ENCODE measurements at places on chromosomes 5 and 9.

- DNase-seq, result no peak
Observed at GRCh38 chr5:167699432-167699831, 592.0 kb upstream of the WWC1 start.

DNA sequence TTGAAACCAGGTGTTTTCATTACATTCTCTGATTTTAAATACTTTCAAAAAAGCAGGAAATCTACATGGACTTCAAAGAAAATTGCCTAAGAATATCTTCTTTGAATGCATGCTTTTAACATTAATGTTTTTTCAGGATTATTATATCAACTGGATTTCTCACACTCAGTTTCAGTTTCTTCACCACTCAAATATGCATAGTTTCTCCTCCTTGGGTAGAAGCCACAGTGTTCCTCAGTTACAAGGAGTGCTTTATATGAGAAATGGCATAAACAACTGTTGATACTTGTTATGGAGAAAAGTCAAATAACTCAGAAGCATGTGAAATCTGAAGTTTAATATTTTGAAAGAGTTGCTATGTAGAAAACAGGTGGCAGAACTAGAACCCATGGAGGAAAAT is 196.9 kb downstream of the DMRTA1 start:
- DNase-seq, result no peak

DNA sequence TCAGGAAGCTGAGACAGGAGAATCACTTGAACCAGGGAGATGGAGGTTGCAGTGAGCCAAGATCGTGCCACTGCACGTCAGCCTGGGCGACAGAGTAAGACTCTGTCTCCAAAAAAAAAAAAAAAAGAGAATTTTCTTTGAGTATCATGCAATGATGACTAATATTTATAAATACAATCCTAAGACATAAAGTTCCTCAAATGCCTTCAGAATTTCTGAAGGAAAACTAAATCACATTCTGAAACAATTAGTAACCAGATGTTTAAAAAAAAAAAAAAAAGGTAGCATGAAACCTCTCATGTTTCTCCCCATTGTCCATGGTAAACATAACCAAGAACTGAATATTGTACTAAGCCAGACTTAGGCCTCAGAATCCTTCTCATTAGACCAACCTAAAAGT is 23.1 kb downstream of the MLLT3 start:
- no peak for DNase-seq

GRCh38 chr5:156824800-156825199 is 25.3 kb upstream of the PPP1R2B start:
- DNase-seq, result no peak

GRCh38 chr5:139212486-139212885 is 14.3 kb upstream of the SIL1 start:
- DNase-seq, result no peak

DNA sequence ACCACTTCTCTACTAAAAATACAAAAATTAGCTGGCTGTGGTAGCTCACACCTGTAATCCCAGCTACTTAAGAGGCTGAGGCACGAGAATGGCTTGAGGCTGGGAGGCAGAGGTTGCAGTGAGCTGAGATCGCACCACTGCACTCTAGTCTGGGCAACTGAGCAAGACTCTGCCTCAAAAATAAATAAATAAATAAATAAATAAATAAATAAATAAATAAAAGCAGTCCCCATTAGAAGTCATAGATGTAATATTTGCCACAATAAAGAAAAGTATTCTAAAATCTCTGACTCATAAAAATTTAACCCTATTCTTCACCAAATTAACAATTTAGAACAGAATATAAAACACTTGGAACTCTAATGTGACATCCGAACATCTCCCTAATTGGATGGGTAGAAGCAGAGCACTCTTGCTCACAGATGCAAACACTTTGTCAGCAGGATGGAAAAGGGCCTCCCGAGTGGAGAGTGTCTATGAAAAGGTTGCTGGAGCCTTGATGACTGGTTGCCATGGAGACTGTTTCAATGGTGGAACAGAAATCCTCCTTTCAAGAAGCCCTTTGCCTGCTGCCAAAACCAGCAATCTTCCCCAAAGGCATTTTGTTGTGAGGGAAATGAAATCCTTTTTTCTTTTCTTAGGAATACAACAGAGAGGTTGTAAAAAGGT is 38.9 kb upstream of the TRAF1 start:
- no peak for DNase-seq

- DNase-seq, result no peak
Observed at GRCh38 chr5:179824745-179825112, 4.0 kb downstream of the SQSTM1 start.

GRCh38 chr9:81560851-81561732 is 128.3 kb downstream of the TLE1 start:
- no peak for DNase-seq

GRCh38 chr9:133087429-133088145 is 25.8 kb downstream of the CEL start:
- no peak for DNase-seq

- DNase-seq, result no peak
Observed at GRCh38 chr9:87681271-87682061, 44.5 kb upstream of the CTSL start.
